ENCODE measurements at places on chromosomes 11 and 22. TPM values are rescaled to one million over a fixed set of nuclear protein-coding genes. Genes with fewer than 3 reads are reported as not detected.

DNA sequence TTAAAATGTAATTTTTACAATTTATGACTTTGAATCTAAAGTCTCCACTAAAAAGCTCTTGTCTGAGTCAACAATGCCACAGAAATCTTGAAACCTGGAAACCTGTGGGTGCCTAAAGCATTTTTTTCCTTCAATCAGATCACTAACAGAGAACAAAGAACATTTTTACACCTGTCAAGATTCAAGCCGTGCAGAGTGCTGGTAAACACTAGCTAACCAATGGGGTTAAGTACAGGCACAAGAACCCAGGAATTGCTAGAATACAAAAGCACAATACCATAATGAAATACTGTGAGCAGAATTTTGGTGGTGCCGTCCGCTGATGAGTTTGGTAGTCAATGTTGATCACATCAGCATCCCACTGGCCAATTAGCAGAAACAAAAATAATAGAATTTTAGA is 380.3 kb upstream of the PITPNB start:
- no peak for DNase-seq
- peaks cover 6% of the 10 kb centered on the region for H3K4me1 ChIP-seq
- no peaks in the 10 kb centered on the region for H3K36me3 ChIP-seq
- H3K4me3 ChIP-seq = no peak overlapping the region
- no peaks in the 10 kb centered on the region for H3K27me3 ChIP-seq

GRCh38 chr22:41919357-41920224 is 4.7 kb upstream of the SHISA8 start:
- peaks cover 17% of the 10 kb centered on the region for H3K4me1 ChIP-seq
- no peaks in the 10 kb centered on the region for H3K36me3 ChIP-seq
- peaks cover 21% of the 10 kb centered on the region for H3K27me3 ChIP-seq
- peak; percentile 62 for DNase-seq
- peak overlapping the region; percentile 56 for H3K4me3 ChIP-seq

The PNPLA5 gene
- not detected for total RNA-seq

- H3K4me3 ChIP-seq = no peak overlapping the region
- no peaks in the 10 kb centered on the region for H3K36me3 ChIP-seq
- peaks cover 28% of the 10 kb centered on the region for H3K4me1 ChIP-seq
Observed at GRCh38 chr11:118290923-118291322, 13.6 kb upstream of the CD3E start.

The CEP126 gene
- 1.2 TPM for total RNA-seq

The CLP1 gene
- 11.3 TPM for total RNA-seq

GRCh38 chr22:49497266-49497665 is 330.4 kb downstream of the BRD1 start:
- H3K36me3 ChIP-seq = peaks cover 3% of the 10 kb centered on the region
- H3K4me3 ChIP-seq = no peak overlapping the region
- no peaks in the 10 kb centered on the region for H3K4me1 ChIP-seq
- no peak for DNase-seq
- H3K27ac ChIP-seq = no peak overlapping the region

DNA sequence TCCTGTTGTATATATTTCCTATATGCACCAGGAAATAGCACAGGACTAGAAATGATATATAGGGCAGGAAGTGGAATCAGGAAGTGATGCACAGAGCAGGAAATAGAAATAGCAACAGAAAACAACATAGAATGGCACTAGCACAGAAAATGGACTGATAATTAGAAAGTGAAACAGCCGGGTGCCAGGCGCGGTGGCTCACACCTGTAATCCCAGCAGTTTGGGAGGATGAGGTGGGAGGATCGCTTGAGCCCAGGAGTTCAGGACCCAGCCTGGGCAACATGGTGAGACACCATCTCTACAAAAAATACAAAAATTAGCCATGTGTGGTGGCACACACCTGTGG is 10.0 kb upstream of the RELT start:
- peak overlapping the region; percentile 47 for H3K27ac ChIP-seq
- H3K4me3 ChIP-seq = no peak overlapping the region
- DNase-seq = peak; percentile 41

GRCh38 chr11:12653729-12654128 is 20.5 kb upstream of the TEAD1 start:
- DNase-seq = no peak
- H3K4me1 ChIP-seq = no peaks in the 10 kb centered on the region
- no peak overlapping the region for H3K27ac ChIP-seq
- no peaks in the 10 kb centered on the region for H3K36me3 ChIP-seq

- no peaks in the 10 kb centered on the region for H3K27me3 ChIP-seq
- no peaks in the 10 kb centered on the region for H3K4me1 ChIP-seq
- H3K4me3 ChIP-seq = no peak overlapping the region
- DNase-seq = no peak
Observed at GRCh38 chr11:121802542-121802941, 313.5 kb downstream of the BLID start.

The AIFM3 gene
- total RNA-seq = 0.07 TPM

DNA sequence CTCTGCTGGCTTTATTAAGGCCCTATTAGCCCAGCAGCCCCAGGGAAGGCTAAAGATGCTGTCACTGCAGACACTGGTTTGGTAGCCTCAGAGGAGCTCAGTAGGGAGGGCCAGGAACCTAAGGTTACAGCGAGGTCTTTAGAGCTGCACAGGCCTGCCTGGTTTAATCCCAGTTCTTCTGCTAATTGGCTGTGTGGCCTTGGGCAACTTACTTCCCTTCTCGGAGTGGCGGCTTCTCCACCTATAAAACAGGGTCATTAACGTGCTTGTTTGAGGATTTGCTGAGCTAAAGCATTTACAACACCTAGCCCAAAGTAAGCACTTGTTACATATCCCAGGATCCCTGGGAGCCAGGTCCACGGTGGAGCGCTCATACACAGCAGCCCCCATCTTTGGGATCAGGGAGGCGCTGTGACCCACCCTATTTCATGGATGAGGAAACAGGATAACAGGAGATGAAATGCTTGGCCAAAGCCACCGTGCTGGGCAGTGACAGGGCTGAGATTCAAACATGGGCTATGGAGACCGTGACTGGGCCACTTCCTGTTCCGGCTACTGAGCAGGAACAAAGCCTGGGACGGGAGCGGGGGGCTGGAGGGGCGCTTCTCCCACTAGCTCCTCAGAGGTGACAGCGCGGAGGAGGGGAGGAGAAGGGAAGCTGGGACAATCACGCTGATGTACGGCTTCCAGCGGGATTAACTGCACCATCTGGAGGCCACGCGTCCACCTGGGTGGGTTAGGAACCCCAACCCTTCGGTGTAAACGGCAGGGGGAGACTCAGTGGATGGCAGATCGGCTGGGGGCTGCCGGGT is 61.5 kb downstream of the IGLL1 start:
- H3K27ac ChIP-seq = no peak overlapping the region
- peaks cover 32% of the 10 kb centered on the region for H3K27me3 ChIP-seq
- peaks cover 3% of the 10 kb centered on the region for H3K4me1 ChIP-seq

DNA sequence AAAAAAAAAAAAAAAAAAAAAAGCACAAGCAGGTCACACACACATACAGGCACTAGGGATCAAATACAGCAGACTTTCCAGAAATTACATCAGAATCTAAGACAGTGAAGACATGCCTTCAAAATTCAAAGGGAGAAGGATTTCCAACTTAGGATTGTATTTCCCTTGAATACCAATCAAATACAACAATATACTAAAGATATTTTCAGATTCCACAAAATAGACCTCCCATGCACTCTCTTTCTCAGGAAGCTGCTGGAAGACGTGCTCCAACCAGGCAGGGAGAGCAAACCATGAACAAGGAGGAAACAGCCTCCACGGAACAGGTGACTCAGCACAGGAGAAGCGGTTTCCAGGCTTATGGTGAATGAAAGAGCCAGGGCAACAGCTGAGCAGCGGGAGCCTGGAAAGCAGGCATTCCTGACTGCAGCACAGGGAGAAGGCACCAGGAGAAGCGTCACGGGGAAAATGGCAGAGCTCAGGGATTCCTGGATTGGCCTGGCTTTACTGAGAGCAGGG is 32.0 kb downstream of the TMEM184B start:
- no peaks in the 10 kb centered on the region for H3K4me1 ChIP-seq
- H3K4me3 ChIP-seq = no peak overlapping the region
- H3K36me3 ChIP-seq = peaks cover 2% of the 10 kb centered on the region
- H3K27me3 ChIP-seq = no peaks in the 10 kb centered on the region
- H3K27ac ChIP-seq = no peak overlapping the region

The HSPB2 gene
- total RNA-seq = not detected

DNA sequence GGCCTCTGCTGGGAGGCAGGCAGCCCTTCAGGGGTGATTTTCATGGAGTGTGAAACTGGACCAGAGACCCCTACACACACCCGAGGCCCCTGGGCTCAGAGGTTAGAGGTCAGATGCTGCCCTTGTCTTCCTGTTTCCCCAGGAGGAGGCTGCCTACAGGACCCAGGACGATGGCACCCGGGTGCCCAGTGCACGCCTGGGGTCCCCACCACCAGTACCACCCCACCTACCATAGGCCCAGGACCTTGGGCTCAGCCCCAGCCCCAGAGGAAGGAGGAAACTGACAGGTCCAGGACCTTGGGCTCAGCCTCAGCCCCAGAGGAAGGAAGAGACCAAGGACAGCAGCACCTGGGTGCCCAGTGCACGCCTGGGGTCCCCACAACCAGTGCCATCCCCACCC is 79.2 kb downstream of the BRD1 start:
- H3K4me1 ChIP-seq = no peaks in the 10 kb centered on the region
- no peak overlapping the region for H3K27ac ChIP-seq
- H3K4me3 ChIP-seq = no peak overlapping the region

The ACR gene
- not detected for total RNA-seq

GRCh38 chr11:8698379-8698851 is 15.8 kb downstream of the RPL27A start:
- H3K4me1 ChIP-seq = no peaks in the 10 kb centered on the region
- H3K27ac ChIP-seq = no peak overlapping the region
- no peak for DNase-seq
- H3K4me3 ChIP-seq = no peak overlapping the region

DNA sequence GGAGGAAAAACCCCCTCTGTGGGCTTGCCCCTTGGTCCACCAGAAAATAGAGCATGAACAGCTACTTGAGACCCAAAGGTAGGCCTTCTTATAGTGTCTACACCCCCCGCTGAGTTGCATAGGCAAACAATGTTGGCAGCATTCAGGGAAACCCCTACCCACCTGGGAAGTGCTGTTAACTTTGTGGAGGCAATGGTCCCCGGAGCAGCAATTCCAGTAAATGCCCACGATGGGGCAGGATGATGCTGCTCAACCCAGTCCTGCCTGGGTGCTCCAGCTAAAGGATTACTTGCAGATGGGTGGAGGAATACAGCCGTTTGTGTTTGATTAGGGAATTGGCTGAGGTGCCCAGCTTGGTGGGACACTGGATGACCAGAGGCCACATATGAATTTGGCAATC is 381.3 kb upstream of the ANO5 start:
- no peak for DNase-seq
- no peaks in the 10 kb centered on the region for H3K27me3 ChIP-seq
- H3K4me1 ChIP-seq = no peaks in the 10 kb centered on the region
- H3K27ac ChIP-seq = no peak overlapping the region
- no peak overlapping the region for H3K4me3 ChIP-seq

The RTN4R gene
- 2.1 TPM for total RNA-seq

The PATE2 gene
- total RNA-seq = not detected

GRCh38 chr11:66491315-66491935 is 11.2 kb downstream of the DPP3 start:
- H3K27ac ChIP-seq = no peak overlapping the region
- DNase-seq = no peak
- H3K4me1 ChIP-seq = no peaks in the 10 kb centered on the region
- no peaks in the 10 kb centered on the region for H3K27me3 ChIP-seq
- peaks cover 22% of the 10 kb centered on the region for H3K36me3 ChIP-seq

DNA sequence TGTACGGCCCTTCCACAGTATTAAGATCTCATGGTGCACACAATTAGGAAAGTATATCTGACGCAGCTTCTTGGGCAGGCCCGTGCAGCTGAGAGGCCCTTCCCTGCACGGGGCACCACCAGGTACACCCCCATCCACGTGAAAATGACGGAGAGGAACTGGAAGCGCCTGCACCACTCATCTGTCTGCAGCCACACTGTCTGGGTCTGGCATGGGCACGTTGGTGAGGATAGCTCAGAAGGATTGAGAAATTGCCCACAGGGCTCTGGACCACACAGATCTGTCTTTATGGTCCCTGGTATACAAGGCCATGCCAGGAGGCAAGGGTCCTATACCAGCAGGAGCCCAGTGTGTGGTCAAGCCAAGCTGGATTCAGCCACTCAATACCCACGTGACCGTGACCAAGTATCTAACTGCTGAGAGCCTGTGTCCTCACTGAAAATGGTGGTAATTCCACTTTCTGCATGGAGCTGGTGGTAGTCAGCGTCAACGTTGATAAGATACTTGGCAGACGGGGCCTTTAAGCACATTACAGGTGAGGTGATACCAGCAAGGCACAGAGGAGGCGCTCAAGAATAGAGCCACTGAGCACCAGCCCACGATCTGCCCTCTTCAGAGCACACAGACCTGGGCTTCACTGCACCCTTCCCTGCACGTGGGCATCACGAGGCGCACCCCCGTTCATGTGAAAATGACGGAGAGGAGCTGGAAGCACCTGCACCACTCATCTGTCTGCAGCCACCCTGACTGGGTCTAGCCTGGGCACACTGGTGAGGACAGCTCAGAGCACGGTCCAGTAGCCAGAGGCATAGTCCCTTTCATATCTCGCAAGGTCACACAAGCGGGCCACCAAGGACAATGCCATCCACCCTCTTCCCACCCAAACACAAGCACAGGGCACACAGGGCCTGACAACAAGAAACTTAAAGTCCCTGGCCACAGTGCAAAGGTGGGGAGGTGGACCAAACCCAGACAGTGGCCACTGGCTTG is 28.4 kb downstream of the SHANK2 start:
- peaks cover 18% of the 10 kb centered on the region for H3K27me3 ChIP-seq
- no peak overlapping the region for H3K27ac ChIP-seq
- no peak overlapping the region for H3K4me3 ChIP-seq
- H3K4me1 ChIP-seq = no peaks in the 10 kb centered on the region
- H3K36me3 ChIP-seq = peaks cover 3% of the 10 kb centered on the region

DNA sequence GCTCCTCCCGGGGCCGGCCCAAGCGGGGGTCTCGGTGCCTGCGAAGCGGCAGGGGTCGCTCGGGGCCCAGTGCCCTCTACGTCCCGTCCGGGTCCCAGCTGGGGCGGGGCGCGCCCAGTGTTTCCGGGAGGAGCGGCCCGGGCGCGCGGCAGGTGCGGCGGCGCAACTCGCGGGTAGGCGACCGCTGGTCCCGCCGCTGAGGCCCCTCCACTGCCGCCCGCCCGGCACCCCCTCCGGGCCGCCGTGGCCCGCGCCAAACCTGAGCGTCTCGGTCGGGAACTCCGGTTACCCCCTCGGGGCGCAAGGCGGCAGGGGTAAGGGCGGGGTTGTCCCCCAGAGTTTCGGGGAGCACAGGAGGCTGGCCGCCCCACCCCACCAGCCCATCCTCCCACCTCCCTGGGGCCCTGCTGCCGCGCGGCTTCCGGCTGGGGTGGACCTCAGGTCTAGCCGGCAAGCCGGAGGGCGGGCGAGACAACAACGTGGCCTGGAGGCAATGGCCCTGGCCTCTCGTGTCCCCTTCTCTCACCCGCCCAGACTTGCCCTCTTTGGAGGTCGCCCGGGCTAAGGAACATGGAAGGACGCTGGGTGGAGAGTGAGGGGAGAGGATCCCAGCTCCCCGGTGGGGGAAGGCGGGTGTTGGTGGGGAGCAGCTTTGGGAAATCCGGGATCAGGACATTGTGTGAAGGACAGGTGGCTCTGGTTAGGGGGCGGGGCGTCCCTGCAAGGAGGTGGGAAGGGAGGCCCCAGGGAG is 398 bp upstream of the CRACR2B start:
- H3K4me1 ChIP-seq = peaks cover 31% of the 10 kb centered on the region
- DNase-seq = no peak
- H3K36me3 ChIP-seq = peaks cover 7% of the 10 kb centered on the region
- peaks cover 38% of the 10 kb centered on the region for H3K27me3 ChIP-seq
- H3K4me3 ChIP-seq = peak overlapping the region; percentile 48
- H3K27ac ChIP-seq = no peak overlapping the region

The PHOX2A gene
- total RNA-seq = not detected

- no peak overlapping the region for H3K27ac ChIP-seq
- no peak for DNase-seq
- no peaks in the 10 kb centered on the region for H3K36me3 ChIP-seq
- no peak overlapping the region for H3K4me3 ChIP-seq
- no peaks in the 10 kb centered on the region for H3K27me3 ChIP-seq
Observed at GRCh38 chr11:26105762-26106423, 226.0 kb upstream of the ANO3 start.
